ENCODE measurements at places on chromosomes 3 and 15.

DNA sequence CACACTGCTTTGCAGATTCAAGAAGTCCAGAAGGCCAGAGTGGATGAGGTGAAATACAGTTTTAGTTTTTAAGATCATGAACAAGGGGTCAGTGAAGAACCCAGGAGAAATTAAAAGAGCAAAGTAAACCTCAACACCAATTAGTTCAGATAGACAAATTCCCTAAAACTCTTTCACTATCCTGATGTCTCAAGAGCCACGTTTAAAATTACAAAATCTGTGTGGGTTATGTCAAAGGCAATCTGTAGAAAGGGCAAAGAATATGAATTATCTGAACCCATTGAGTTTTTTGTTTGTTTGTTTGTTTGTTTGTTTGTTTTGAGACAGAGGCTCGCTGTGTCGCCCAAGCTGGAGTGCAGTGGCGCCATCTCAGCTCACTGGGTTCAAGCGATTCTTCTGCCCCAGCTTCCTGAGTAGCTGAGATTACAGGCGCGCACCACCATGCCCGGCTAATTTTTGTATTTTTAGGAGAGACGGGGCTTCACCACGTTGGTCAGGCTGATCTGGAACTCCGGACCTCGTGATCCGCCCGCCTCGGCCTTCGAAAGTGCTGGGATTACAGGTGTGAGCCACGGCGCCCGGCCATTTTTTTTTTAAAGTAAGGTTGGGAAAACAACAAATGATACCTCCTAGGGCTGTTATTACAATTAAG, 32.1 kb upstream of the ST3GAL6 start:
- no peak for DNase-seq

GRCh38 chr3:169344465-169344864, 319.0 kb downstream of the MECOM start:
- no peak for DNase-seq

- DNase-seq: no peak
These were observed 19.8 kb upstream of the STRIT1 start for GRCh38 chr3:155313300-155313699.

GRCh38 chr3:183438735-183439134, 10.3 kb upstream of the MCF2L2 start:
- no peak for DNase-seq

DNA sequence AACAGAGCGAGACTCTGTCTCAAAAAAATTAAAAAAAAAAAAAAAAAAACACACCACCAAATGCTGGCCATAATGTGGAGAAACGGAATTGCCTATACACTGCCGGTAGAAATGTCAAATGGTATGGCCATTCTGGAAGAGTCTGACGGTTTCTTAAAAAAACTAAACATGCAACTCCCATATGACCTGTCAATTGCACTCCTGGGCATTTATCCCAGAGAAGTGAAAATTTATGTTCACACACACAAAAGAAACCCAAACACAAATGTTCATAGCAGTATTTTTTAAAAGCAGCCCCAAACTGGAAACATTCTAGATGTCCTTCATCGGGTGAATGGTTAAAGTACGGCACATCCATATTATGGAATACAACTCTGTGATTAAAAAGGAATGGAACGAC, 66.1 kb downstream of the LRIG1 start:
- DNase-seq: no peak

DNA sequence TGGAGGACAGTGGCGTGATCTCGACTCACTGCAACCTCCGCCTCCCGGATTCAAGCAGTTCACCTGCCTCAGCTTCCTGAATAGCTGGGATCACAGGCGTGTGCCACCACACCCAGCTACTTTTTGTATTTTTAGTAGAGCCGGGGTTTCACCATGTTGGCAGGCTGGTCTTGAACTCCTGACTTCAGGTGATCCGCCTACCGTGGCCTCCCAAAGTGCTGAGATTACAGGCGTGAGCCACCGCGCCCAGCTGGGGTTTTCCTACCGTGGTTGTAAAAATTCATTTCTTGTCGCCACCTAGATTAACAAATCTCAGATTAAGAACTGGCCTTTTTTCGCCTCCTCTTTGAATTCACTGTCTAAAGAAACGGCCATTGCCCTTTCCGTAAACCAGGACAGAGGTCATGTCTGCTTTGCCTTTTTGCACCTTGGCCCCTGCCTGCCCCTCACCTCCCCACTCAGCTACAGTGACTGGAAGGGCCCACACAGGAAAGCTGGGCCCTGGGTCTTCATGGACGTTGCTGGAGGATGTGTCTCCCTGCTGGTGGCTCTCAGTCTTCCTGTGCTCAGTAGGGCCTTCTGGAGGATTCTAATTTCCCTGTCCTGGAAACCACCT, 17.2 kb downstream of the ZNF710 start:
- no peak for DNase-seq

GRCh38 chr3:158808697-158809096, 6.8 kb downstream of the MFSD1 start:
- no peak for DNase-seq

GRCh38 chr3:78506061-78506460, 1261.7 kb downstream of the ROBO1 start:
- DNase-seq: no peak

DNA sequence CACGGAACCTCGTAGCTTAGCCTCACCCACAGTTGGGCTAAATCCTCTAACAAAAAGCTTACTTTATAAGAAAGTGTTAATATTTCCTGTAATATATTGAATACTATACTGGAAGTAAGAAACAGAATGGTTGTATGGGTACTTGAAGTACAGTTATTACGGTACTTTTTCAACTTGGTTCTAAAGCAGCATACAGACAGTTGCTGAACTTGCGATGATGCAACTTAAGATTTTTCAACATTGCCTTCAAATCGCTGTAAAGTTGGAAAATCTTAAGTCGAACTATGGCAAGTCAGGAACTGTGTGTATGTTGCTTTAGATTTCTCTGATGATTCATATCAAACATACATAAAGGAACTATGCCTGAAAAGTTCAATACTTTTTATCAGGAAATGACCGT, 204.4 kb upstream of the C2CD4B start:
- no peak for DNase-seq

DNA sequence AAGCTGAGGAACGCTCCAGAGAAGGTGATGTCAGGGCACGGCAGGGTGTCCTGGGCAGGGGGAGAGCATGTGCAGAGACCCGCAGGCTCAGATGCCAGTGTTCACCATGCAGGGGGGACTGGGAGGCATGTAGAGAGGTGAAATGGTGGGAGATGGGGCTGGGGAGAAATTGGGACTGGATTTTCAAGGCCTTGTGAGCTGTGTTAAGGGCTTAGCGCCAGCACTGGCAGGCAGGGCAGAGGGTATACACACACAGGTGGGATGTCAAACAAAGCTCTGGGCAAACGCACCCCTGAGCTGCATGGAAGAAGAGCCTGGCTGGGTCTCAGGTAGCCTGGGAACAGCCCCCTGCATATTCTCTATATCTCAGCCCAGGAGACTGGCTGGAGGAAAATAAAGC, 282.7 kb downstream of the SHQ1 start:
- no peak for DNase-seq

DNA sequence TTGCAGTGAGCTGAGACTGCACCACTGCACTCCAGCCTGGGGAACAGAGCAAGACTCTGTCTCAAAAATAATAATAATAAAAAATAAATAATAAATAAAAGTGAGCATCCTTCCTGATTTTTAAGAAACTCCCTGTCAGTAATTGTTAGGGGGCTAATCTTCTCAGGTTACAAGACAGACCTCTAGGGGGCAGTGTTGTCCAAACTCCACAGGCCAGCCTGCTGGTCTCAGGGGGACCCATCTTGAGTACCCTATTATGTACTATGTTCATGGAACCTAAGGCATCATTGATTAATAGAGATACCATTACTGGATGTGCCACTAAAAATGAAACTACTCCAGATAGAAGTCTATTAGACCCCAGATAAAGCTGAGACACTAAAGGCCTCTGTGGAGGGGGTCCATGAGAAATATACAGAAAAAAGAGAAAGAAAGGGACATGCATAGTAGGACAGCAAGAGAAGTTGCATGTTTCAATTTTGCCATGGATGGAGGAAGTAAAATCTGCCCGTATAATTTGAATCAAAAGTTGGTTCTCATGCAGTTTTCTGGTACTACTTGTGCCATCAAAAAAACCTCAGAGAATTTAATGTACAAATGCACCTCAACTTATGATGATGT, 85.5 kb upstream of the CDV3 start:
- DNase-seq: peak; percentile 57

- no peak for DNase-seq
These were observed 5.9 kb downstream of the ISG20 start for GRCh38 chr15:88644741-88645140.

DNA sequence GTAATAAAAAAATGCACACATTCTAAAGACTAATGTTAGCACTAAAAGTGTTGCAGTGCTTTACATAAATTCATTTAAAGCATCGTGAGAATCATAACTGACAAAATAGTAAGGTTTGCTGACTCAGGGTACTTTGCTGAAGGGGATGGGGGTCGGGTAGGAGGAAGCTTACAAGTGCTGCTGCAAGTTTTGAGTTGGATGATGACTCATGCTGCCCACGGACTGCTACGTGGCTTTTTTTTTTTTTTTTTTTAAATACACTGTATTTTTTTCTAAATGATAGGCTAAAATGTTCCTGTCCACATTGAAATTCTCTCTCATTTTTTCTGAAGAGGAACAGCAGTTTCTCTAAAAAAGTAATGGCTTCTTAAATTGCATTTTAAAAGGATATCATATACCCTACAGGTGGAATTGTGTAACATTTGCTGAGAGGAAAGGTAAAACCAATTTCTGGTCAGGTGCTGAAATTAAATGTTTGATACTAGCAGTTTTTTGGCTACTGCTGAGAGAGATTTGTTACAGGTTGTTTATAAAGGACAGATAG, 2.2 kb downstream of the MAPK6 start:
- DNase-seq: peak; percentile 42

- no peak for DNase-seq
These were observed 480.7 kb upstream of the THBS1 start for GRCh38 chr15:39100106-39100660.

- DNase-seq: no peak
These were observed 19.0 kb upstream of the EPHB3 start for GRCh38 chr3:184542577-184542976.

- no peak for DNase-seq
These were observed at the start of gene UTS2B for GRCh38 chr3:191329654-191330529. Gene UTS2B (minus strand): TSS chr3:191330526. CDS start chr3:191282189, 48,337 bp downstream.

- DNase-seq: no peak
These were observed 492.6 kb downstream of the LPP start for GRCh38 chr3:188646592-188646991.

- DNase-seq: peak; percentile 32
These were observed at the start of the genes GORASP1 and TTC21A for GRCh38 chr3:39107388-39108199. Gene GORASP1 (minus strand): TSS chr3:39107627. CDS start chr3:39107541, 86 bp downstream. Gene TTC21A (plus strand): TSS chr3:39107680. CDS start chr3:39107838, 158 bp downstream.

DNA sequence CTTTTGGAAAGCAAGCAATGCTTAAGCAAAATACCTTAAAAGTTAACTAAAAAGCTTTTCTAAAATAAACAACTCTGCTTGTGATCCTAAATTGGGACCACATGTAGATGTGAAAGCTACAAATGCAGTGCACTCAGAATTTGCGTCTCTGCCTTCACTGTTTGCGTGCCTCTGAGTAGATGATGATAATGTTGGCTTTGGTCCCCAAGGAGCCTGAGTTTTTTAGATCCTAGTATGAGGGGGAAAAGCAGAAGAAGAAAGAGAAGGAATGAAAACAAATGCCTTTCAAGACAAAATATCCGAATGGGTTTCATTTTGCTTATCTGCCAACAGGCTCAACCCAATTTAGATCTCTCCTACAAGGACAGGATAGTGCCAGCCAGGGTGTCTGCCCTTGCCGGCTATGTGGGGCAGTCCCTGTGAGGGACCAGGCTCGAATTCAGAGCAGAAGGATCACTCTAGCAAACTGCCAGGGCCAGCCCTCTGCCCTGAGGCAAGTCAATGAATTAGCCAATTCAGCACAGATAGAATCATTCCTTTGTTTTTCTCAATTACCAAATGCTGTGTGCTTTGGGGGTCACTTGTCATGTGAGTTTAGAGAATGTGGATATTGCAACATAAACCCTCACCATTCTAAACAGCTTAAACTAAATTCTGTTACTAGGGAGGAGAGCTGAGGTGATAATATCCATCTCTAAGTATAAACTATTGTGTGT, 28.5 kb downstream of the SCG5 start:
- DNase-seq: no peak

DNA sequence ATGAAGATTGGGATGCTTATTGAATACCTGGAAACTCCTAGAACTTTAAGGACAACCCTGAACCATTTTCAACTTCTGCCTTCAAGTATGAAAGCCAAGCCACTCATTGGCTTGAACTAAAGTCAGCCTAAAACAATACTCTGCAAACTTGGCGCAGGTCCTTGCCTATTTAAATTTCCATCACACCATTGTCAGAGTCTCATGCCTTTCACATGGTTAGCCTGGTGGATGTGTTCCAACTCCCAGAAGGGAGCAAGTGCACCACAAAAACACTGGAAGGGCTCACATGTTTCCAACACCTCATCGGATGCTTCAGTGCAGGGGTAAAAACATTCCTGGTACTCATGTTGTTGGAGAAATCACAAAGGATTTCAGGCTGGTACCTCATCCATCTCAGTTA, 511.6 kb upstream of the MDFIC2 start:
- DNase-seq: no peak

DNA sequence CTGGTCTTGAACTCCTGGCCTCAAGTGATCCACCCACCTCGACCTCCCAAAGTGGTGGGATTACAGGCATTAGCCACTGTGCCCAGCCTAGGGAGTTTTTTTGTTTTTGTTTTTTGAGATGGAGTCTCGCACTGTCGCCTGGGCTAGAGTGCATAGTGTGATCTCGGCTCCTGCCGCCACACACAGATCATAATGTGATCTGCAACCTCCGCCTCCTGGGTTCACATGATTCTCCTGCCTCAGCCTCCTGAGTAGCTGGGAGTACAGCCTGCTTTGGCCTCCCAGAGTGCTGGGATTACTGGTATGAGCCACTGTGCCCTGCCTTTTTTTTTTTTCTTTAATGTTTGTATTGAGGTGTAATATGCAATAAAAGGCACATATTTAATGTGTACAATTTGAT, 78.2 kb downstream of the SMAD3 start:
- no peak for DNase-seq

GRCh38 chr3:168645180-168645579, 549.5 kb upstream of the GOLIM4 start:
- DNase-seq: no peak

GRCh38 chr15:42732095-42732827, 4.7 kb downstream of the CDAN1 start:
- no peak for DNase-seq

- DNase-seq: no peak
These were observed 8.5 kb upstream of the CHMP2B start for GRCh38 chr3:87218560-87218959.

DNA sequence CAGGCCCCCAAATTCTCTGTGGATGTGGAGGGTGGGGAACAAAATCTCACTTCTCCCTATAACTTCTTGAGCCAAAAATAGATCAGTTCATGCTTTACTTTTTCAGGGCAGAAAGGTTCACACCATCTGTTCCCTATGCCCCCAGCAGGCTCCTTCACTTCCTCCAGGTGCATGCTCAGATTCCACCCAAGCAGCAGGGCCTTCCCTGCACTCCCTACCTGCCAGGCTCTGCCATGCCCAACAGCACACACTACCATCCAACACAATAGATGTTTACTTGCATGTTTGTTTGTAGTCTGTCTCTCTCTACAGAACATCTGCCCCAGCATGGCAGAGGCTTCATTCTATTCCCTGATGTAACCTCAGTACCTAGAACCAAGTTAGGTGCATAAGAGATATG, 43.3 kb downstream of the GABRB3 start:
- DNase-seq: no peak

- no peak for DNase-seq
These were observed 227.3 kb downstream of the ITPR1 start for GRCh38 chr3:4720316-4721075.

All from stimulated activated CD8-positive, alpha-beta memory T cell treated with anti-CD3 and anti-CD28 coated beads, Interleukin-12 subunit alpha, Interleukin-12 subunit beta, amount 100 ng/mL, for 1 hour (primary cell).